Caco-2 (cell line): ENCODE measurements at places on chromosomes 7 and 10. TPM values are rescaled to one million over a fixed set of nuclear protein-coding genes. Genes with fewer than 3 reads are reported as not detected.

DNA sequence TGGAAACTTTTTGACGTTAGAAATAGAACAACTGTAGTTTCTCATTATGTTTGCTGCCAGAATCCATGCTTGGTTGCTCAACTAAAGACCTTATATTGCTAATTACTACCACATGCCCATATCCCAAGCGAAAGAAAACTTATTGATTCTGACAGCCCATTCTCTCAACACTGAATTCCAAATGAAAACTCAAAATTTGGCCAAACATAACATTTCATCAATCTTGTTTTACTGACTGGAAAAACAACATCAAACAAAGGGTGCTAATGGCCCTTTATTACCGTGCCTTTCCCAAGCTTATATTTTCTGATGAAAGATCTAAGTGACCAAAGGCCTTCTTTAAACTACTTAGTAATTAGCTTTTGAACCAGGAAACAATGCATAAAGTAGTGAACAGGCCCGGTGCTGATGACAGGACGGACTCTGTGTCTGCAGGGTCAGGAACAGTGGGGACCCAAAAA, 531.8 kb downstream of the KCNMA1 start:
- DNase-seq, result no peak

Gene AHCYL2
- total RNA-seq, result 15.8 and 17.2 TPM in 2 replicates

GRCh38 chr10:1573334-1573969, 163.9 kb downstream of the ADARB2 start:
- no peak for DNase-seq

Gene FAM25A
- not detected in 2 replicates for total RNA-seq

DNA sequence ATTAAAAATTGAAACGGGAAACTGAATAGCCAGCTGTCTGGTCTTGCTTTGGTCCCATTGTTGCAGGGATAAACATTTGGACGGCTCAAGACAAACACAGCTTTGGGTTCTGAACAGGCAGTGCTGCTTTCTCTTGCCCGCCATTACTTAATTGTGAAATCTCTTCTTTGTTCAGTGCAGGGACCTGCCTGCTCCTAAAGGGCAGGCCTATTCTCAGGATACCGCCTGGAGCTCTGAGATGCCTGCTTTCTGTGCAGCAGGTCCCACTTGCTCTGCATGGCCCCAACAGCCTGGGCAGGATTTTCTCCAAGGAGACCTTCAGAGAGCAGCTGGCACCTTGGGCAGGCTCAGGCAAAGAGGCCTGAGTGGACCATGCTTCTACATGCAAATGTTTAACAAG, 237.6 kb downstream of the KCNMA1 start:
- no peak for DNase-seq

GRCh38 chr7:2478399-2478785, 2.2 kb upstream of the GRIFIN start:
- no peak for DNase-seq

GRCh38 chr10:51759896-51760534, 60.6 kb upstream of the CSTF2T start:
- DNase-seq, result no peak

- no peak for DNase-seq
Observed at GRCh38 chr7:69105092-69105491, 493.2 kb upstream of the AUTS2 start.

Gene SMKR1
- total RNA-seq, result not detected in 2 replicates

Gene CPA2
- total RNA-seq, result 26.1 and 27.6 TPM in 2 replicates

DNA sequence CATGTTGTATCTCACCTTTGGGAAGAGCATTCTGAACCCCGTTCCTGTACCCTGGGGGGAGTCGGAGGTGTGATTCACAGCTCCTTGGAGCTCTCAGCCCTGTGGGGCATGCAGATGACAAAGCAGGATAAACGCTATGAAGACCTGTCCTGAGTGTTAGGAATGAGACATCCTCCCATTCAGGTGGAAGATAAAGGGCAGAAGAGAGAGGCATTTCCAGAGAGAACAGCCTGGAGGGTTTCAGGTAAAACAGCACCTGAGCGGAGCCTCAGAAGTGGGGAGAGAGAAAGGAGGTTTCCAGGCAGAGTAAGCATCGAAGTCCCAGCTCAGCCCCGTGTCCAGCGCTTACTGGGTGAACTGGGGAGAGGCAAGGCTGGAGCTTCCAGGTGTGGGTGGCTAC, 288.9 kb downstream of the KLF6 start:
- DNase-seq, result no peak

Gene STK32C
- 11.9 and 13.3 TPM in 2 replicates for total RNA-seq

- no peak for DNase-seq
Observed at GRCh38 chr7:102974366-102975236, 61.8 kb downstream of the LRRC17 start.

- no peak for DNase-seq
Observed at GRCh38 chr7:79118143-79118542, 335.3 kb downstream of the MAGI2 start.

Gene FKBP14
- total RNA-seq, result 17.5 and 20.3 TPM in 2 replicates

Gene ZNF487
- 5.0 and 6.5 TPM in 2 replicates for total RNA-seq

Gene RGS10
- 22.6 and 23.2 TPM in 2 replicates for total RNA-seq

DNA sequence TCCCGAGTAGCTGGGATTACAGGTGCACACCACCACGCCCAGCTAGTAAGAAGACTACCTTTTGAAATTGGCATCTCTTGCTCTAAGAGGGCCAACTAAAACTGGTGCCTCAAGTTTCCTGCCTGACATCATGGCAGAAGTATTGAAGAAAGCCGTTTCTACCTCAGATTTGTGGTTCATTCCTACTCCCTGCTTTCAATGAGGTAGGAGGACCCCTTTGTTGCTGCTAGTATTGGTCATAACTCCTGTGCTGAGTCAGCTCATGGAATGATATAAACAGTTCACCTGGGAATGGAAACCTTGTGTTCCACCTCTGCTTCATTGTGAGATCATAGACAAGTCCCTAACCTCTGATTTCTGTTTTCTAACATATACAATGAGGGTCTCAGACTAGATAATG, 82.8 kb downstream of the CDK6 start:
- DNase-seq, result no peak

- DNase-seq, result peak; percentile 92
Observed at GRCh38 chr10:102449321-102450123, 1.8 kb downstream of the C10orf95 start.

Gene SEMA3E
- 0.20 TPM in 1 of 2 replicates, not detected in the other for total RNA-seq

GRCh38 chr7:49432254-49432653, 341.2 kb upstream of the VWC2 start:
- DNase-seq, result no peak

- no peak for DNase-seq
Observed at GRCh38 chr7:126557271-126557670, 695.5 kb downstream of the GRM8 start.

Gene ANKRD30A
- total RNA-seq, result 0.14 TPM in 1 of 2 replicates, not detected in the other

DNA sequence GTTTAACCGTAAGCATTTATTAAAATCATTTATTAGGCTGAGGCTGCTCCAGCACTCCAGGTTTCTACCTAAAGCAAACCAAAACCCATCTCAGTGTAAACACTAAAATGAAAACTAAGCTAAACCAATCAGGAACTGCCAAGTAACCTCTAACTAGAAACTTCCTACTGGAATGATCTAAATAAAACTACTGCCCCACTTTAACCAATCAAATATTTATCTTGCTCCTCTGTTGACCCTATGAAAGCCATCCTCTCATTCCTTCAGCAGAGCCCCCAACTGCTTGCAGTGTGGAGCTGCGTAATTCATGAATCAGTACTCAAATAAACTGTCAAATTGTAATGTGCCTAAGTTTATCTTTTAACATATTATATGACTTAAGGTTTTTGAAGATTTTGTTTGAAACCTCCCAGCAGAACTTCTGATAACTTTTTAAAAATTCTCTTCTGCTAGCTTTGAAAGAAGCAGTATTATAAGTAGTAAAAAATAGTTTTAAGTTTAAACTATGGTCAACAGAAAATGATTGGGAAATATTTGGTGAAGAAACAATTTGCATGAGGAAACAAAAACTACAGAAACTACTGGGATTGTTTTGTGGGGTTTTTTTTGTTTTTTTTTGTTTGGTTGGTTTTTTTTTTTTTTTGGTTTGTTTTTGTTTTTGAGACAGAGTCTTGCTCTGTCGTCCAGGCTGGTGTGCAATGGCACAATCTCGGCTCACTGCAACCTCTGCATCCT, 47.4 kb downstream of the GPR37 start:
- DNase-seq, result no peak

Gene CALML5
- total RNA-seq, result not detected in 2 replicates

Gene RNF32
- 24.1 and 26.0 TPM in 2 replicates for total RNA-seq

- peak; percentile 13 for DNase-seq
Observed at GRCh38 chr10:104127411-104127810, 5.4 kb downstream of the SFR1 start.

DNA sequence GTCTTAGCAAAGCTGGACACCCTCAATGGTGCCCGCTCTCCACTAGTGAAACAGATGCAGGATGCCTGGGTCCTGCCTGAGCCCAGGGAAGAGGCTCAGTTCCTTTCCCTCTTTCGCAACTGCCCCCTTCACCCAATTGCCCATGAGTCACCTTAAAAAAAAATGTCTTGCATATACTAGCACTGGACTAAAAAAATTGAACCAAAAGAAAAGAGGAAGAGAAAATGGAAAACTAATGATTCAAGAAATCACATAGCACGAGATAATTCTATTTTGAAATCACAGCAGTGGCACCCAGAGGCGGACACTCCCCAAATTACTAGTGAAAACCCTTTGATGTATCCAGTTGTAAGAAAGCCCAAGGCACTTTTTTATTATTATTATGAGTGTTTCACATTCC, 972.5 kb downstream of the LRMDA start:
- DNase-seq, result no peak

GRCh38 chr7:55533050-55533728, 39.1 kb downstream of the VOPP1 start:
- DNase-seq, result no peak

DNA sequence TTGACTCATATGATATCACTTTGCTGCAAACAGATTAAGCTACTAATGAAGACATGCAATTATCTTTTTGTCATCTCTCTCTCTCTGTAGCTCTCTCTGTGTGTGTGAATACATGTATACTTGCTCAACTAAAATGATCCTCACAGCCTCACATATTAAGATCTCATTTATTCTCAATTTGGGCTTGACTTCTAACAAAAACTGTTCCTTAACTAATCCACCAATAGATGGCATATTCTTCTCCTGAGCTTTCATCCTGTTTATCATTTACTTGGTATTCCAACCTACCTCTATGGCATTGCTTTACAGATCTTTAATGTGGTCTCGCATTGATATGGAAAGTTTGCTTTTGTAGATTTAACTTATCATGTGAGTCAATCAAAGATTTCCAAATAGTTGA, 540.4 kb downstream of the CNTNAP2 start:
- DNase-seq, result no peak

- DNase-seq, result no peak
Observed at GRCh38 chr7:80207501-80207900, 72.9 kb downstream of the GNAI1 start.

DNA sequence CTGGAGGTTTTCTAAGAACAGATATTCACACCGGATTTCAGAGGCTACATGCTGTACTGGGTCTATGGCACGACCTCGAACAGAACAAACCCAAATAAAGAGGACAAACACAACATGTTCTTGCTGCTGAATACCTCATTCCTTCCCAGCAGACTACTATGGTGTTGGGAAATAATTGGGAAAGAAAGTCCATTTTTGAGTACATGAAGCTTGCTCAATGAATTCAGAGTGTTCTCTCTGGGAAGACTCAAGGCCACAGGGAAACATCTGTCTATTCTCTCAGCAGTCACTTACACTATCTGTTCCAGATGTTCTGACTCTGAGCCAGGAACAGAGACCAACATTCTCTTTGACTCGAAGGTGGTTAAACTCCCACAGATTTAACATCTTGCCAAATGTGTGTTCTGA, 30.9 kb downstream of the LAMB1 start:
- DNase-seq, result no peak

GRCh38 chr10:21954690-21955089, 48.8 kb downstream of the DNAJC1 start:
- no peak for DNase-seq

- no peak for DNase-seq
Observed at GRCh38 chr10:85212526-85212925, 884.1 kb downstream of the CCSER2 start.

DNA sequence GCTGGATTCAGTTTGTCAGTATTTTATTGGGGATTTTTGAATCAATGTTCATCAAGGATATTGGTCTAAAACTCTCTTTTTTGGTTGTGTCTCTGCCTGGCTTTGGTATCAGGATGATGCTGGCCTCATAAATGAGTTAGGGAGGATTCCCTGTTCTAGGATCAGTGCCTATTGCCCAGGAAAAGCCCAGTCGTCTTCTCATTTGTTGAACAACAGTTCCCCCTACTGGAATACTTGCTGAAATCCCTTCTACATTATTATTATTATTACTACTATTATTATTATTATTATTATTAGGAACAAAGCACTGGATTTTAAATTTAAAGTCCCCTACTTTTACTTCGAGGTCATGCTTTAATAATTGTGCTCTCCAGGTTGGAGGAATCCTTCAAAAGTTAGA, 528.9 kb downstream of the MAGI2 start:
- DNase-seq, result peak; percentile 8

GRCh38 chr7:91140982-91141381, 123.3 kb upstream of the FZD1 start:
- DNase-seq, result no peak

- peak; percentile 59 for DNase-seq
Observed at GRCh38 chr7:106736508-106737201, 75.7 kb upstream of the CCDC71L start.

GRCh38 chr7:30861612-30862011, 50.0 kb upstream of the AQP1 start:
- DNase-seq, result no peak

- DNase-seq, result no peak
Observed at GRCh38 chr10:34585422-34586112, 229.5 kb downstream of the PARD3 start.

DNA sequence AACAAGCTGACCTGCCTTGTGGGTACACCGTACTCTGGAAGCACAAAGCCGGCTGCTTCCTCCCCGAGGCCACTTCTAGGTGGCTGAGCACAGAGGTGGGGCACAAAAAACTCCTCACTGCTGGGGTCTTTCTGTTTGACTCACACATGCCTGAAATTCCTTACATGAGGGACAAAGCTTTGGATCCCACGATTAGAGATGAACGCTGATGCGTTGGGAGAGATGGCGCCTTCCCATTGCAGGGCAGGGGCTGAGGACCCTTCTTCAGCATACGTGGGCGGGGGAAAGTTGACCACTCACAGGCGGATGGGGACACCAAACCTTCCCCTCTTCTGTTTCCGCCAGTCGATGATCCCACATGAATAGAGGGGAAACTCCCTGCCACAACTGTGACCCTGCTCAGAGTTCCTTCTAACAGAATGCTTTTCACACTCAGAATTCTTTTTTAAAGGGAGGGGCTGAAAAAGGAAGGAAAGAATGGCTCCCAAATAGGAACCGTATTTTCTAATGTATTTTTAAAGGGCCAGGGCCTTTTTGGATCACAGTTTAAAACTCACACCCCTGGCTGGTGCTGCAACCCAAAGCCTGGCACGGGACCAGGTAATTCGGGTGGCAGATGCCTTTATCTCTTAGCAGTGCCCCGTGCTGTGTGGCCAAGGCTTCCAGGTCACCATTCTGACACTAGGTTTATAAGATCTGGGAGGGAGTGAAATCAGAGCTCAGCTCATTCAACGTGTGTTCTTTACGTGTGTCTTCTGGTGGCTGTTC, 134.0 kb downstream of the PRKAG2 start:
- no peak for DNase-seq
